ENCODE measurements at places on chromosomes 7 and 10. TPM values are rescaled to one million over a fixed set of nuclear protein-coding genes. Genes with fewer than 3 reads are reported as not detected.
A peak's percentile ranks its signal among the peaks of the same experiment; 100 is the strongest.

DNA sequence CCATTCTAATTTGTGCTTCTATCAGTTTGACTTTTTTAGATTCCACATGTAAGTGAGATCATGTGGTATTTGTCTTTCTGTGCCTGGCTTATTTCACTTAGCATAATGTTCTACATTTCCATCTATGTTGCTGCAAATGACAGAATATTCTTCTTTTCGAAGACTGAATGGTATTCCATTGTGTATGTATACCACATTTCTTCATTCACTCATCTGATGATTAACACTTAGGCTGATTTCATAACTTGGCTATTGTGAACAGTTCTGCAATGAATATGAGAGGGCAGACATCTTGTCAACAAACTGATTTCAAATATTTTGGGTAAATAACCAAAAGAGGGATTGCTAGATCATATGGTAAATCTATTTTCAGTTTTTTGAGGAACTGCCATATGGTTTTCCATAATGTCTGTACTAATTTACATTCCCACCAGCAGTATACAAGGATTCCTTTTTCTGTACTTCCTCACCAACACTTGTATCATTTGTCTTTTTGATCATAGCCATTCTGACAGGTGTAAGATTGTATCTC lies 52.9 kb downstream of the ZNF22 start:
- no peak for DNase-seq

DNA sequence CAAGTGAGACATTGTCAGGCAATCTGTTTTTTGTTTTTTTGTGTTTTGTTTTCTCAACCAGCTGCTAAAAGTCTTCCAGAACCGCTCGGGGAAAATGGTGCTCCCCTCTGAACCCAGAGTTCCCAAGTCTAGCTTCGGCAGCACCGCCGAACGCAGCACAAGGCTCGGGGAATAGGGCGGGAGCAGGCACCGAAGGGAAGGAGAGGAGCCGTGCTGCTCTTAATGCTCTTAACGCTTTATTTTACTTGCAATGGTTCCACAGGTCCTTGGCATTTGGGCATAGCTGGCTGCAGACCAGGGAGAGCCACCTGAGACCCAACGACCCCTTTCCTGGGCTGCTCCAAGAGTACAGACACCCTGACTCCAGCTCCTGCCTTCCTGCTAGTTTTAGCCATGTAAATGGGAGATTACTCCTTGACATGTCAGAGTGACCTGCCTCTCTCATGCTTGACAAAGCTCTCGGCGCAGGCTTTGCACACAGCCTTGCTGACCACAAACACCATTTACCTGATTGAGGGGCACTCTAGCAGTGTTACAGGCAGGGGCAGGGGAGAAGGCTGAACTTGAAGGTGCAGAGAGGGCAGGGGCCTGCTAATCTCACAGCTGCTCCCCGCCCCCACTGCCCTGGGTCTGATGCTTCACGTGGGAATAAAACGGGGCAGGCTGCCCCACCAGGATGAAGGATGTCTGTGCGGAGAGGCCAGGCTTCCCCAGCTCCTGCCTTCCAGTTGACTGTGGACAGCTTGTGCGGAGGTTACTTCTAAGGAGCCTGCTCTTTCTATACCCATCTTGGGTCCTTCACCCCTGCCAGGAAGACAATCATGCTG lies 58.6 kb upstream of the EFCAB10 start:
- DNase-seq = peak; percentile 59

DNA sequence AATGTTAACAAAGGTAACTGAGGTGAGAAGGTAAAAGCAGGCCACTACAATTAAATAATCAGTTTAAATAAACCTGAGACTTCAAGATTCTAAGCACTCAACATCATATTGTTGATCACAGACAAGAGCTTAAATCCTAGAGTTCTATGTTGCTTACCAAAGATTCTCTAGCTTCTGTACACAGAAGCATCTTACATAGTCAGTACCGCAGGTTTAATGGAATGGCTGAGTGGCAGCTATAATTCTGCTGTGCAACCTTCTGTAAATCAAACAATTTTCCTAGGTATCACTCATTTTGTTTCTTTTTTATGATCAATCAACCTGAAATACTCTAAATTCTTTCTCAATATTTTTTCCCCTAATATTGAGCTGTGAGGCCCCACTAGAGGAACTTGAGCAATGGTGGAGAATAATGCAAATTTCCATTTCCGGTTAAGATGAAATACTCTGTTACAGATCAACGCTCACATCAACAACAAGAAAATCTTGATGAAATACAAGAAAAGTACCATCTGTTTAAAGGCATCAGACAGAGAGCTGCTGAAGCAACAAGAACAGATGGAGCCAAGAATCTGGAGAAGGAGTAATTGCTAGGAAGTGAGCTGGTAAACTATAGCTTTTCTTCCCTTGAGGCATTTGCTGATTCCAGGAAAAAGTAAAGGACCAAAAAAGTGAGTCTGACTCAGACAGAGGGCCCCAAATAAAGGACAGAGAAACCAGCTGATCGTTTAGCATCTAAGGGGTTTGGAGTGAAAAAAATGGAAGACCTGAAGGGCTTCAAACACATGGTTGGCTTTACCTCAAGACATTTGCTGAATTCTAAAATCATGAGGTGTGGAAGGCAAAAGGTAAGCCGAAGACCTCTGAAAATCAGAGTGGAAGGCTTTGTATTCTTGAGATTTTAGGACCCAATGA lies 22.6 kb downstream of the PNPLA8 start:
- no peak for DNase-seq

DNA sequence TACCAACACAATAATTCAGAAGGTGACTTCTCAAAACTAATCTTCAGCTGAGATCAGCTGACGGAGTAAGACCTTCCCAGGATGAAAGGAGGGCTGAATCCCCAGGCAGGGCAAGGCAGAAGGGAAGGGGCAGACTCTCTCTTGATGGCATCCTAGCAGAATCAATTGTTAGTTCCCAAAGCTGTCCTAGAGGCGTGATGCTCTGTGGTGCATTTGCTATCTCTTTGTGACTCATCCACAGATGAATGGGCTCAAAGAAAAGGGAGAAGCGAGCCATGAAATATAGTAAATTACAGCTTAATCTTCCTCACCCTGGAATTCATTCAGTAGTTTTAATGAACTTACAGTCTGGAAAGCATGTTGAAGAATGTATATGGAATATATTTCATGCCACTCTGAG lies 37.2 kb downstream of the PDE1C start:
- DNase-seq = no peak

GRCh38 chr10:125687507-125688185 lies 4.7 kb upstream of the TEX36 start:
- DNase-seq = no peak

DNA sequence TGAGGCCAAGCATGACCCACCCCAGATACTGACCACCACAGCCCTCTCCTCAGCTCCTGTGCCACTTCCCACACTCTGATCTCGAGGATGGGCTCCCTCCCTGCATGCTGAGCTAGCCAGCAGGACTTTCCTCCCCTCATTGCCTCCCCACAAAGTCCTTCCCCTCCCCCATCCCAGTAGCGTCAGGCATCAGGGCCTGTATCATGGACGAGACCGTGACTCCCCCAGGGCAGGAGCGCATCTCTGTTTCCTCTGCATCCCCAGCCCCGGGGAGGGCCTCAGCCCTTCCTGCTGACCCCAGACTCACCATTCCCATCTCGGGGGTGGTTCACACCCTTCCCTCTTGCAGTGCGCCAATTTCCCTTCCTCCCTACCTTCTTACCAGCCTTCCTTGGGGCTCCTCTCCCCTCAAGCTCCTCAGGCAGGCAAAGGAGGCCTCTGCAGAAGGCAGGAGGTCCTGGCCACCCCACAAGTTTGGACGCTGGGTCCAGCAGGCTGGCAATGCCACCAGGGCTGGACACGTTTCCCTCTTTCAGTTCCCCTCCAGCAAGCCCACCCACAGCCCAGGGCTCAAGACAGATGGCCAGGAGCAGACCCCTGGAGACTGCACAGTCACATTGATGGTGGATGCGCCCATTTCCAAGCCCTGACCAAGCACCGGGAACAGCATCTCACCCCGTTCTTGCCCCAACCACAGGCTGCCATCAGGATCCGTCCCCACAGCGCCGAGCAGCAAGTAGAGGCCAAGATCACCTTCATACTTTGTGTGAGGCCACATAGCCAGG lies 36.5 kb downstream of the GRID1 start:
- DNase-seq = peak; percentile 66

DNA sequence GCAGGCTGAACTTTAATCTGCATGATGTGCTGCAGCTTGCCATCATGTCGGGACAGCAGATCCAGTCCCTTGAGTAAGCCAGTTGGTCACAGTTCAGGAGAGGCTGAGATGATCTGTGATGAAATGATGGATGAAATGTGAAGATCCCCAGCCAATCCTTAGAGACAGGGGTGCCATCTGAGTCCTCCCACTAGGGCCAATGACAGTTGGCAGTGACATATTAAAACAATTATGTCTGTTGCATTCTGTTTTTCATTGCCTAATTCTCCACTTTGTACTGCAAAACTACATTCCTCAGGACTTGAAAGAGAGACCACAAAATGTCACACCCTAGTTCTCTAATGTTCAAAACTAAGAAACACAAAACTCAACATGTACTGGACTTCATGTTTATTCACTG lies 66.3 kb upstream of the CAV2 start:
- DNase-seq = no peak

- no peak for DNase-seq
Measured at GRCh38 chr7:20591058-20591457, 24.4 kb upstream of the ABCB5 start.

GRCh38 chr10:79090134-79090803 lies 21.5 kb downstream of the ZMIZ1 start:
- DNase-seq = no peak

DNA sequence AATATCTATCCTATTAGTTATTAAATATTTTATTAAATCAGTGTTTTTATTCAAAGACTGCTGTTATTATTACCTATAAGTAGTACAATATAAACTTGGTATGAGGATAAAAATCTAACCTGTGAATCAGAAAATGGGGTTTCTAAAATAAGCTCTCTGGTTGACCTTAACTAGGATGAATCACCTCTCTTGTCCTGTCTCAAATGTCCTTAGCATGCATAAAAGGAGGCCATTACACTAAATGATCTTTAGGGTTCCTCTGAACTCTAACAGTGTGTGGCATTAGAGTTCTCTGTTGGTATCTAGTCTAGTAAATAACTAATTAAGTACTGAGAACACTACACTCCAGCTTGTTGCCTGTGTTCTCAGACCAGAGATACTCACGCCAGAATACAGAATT lies 143.1 kb upstream of the LRRTM3 start:
- no peak for DNase-seq

DNA sequence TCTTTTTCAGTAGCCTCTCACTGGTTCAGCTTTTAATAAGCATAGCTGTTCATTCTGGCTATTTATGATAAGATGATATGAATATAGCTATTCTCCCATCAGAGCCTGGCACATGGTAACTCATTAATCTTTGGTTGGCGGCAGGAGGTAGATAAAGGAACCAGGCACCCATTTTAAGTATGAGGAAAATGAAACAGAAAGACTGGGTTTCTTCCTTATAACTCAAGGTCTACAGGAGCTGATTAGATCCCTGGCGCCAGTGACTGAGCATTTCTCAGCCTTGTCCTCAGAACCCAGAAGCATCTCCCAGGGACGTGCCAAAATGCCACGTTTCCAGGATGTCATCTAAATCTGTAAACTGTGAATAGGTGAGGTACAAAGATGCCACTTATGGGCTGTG lies 141.9 kb downstream of the TCF7L2 start:
- DNase-seq = no peak

DNA sequence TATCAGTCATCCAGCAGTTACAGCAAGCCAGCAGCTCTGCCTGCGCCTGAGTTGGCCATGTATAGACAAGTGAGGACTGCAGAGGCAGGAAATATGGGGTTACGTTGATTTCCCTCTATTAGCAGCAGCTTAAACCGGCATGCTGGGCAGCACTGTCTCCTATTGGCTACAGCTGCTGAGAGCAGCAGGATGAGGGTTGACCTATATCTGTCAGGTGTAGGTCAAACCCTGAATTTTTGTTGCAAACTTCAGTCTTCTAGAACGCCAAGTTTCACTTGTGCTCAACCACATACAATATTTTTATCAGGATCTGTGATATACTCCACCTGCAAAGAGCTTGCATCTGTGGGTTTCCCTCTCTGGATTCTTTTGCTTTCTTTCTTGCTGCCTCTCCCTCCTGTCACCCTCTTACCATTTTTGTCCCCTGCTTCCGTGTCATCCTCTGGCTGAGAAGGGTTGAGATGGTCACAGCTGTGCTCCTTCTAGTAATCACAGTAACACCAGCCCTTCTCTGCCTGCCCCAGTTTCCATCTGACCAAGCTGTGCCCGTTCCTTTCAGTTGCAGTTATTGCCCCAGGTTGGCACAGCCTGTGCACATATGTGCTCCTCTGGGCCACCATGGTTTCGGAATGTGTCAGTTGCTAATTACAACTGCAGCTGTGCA lies 23.8 kb upstream of the GLCCI1 start:
- no peak for DNase-seq

- no peak for DNase-seq
Measured at GRCh38 chr7:21898265-21898930, 47.3 kb downstream of the CDCA7L start.

DNA sequence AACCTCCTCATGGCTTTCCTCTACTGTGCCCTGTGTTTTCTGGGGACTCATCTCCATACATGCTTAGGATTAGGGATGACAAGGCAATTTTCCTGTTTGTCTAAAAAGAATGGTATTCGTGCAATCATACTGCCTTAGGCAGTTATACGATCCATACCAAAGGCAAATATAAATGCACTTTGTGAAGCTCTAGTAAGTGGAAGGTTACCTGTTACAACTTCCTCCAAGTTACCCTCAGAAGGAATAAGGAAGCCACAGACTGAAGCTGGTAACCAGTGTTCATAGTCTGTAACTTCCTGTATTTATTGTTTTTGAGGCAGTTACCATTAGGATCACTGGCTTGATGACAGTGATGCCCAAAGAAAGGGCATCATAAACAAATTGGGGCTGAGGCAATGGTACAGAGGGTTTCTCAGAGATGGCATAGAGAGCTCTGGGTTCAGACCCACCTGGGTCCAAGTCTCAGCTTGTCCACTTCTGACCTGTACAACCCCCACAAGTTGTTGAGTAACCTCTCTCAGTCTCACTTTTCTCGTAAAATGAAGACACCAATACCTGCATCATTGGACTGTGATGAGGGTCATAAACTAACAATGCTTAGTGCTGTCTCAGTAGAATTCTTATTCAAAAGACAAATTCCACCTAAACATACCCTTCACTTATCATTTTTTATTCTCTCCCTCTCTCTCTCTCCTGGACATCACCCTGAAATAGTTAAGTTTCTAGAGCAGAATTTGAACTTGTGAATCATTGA lies 138.2 kb downstream of the ELMO1 start:
- DNase-seq = no peak

Gene STK17A
- total RNA-seq = 21.1 TPM

Gene CRYGN
- total RNA-seq = 1.1 TPM

Gene WIPF3
- 21.4 TPM for total RNA-seq

Gene TLL2
- total RNA-seq = not detected

Gene GNAI1
- total RNA-seq = 36.1 TPM

Gene ZNF282
- total RNA-seq = 19.6 TPM

Gene LRIT1
- not detected for total RNA-seq

Gene PLAC9
- total RNA-seq = 62.4 TPM

Gene SGCE
- total RNA-seq = 67.2 TPM

Gene TUBAL3
- not detected for total RNA-seq

All from posterior vena cava (tissue), 2 donors.